ENCODE measurements at places on chromosomes 16 and 17. TPM values are rescaled to one million over a fixed set of nuclear protein-coding genes. Genes with fewer than 3 reads are reported as not detected.

- no peak for DNase-seq
These were observed 121.4 kb downstream of the ZNF778 start for GRCh38 chr16:89338863-89339262.

DNA sequence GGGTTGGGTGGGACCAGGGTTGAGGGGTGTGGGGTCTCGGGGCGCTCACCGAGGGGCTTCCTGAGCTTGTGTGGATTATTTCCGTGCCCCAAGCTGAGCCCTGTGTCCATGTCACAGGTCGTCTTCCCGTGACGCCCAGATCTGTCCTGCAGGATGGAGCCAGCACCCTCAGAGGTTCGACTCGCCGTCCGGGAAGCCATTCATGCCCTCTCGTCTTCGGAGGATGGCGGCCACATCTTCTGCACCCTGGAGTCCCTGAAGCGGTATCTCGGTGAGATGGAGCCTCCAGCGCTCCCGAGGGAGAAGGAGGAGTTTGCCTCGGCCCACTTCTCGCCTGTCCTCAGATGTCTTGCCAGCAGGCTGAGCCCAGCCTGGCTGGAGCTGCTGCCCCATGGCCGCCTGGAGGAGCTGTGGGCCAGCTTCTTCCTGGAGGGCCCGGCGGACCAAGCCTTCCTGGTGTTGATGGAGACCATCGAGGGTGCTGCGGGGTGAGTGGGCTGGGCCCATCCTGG is 1.0 kb downstream of the TELO2 start:
- peak; percentile 39 for DNase-seq

GRCh38 chr17:81340607-81341515 is 45.8 kb upstream of the SLC38A10 start:
- DNase-seq: no peak

GRCh38 chr17:64117981-64118979 is 11.7 kb downstream of the ERN1 start:
- DNase-seq: no peak

DNA sequence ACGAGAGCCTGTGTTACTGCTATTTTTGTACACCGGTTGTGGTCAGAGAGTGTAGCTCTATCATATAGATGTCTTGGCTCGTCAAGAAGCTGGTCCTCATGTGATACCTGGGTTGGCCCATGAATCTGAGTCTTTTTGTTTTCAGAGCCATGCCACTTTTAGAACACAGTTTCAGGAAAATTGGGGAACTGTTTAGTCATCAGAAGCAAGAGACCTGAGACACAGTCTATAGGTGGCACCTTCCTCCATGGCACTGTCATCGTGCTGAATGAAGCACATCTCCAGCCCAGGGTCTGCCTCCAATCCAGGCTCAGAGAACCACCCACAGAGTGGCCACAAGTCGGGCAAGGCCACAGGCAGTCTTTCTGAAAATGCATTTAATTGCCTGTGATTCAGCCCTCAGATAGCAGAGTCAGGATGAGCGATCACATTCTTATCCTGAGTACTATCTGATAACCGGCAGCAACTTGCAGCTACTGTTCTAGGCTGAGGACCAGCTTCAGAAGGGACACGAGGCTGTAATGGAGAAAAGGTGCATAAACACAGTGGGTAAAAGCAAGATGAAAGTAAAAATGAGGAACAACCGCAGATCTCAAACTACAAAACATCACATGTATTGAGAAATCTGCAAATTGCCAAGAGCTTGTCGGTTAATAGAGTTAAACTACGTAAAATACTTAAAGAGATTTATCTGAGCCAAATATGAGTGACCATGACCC is 14.2 kb upstream of the HAPSTR1 start:
- peak; percentile 84 for DNase-seq

DNA sequence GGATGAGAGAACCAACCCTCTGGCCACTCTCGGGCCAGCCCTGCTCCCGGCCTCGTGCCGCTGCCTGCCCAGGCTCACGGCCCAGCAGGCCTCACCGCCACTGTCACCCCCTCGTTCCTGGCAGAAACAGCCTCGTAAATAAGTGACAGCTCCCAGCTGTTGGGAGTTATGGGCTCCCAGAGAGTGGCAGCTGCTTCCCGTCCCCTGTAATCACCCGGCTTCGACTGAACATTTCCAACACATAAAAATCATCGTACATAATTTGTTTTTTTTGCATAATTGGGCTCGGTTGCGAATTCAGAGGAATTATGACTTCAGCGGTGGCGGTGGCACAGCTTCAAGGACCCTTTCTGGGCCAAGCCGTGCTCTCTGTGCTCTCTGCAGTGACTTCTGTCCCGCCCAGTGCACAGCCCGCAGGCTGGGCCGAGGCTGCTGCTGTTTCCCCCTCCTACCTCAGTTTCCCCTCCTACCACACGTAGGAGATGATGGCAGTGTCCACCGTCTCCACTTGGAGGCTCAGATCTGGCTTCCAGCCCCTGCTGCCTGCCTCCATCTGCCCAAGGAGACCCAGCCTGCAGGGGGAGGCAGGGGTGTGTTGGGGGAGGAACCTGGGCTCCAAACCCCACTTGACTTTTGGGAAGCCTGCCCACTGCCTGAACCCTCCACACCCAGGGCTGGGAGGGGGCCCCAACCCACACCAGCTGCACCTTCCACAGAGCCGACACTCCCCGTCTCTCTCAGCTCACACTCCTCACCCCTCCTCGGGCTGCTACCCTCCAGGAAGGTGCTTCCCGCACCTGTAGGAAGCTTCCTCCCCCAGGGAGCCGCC is 84.9 kb downstream of the RTN4RL1 start:
- no peak for DNase-seq

- peak; percentile 60 for DNase-seq
These were observed 16.0 kb downstream of the SOX8 start for GRCh38 chr16:997440-998051.

DNA sequence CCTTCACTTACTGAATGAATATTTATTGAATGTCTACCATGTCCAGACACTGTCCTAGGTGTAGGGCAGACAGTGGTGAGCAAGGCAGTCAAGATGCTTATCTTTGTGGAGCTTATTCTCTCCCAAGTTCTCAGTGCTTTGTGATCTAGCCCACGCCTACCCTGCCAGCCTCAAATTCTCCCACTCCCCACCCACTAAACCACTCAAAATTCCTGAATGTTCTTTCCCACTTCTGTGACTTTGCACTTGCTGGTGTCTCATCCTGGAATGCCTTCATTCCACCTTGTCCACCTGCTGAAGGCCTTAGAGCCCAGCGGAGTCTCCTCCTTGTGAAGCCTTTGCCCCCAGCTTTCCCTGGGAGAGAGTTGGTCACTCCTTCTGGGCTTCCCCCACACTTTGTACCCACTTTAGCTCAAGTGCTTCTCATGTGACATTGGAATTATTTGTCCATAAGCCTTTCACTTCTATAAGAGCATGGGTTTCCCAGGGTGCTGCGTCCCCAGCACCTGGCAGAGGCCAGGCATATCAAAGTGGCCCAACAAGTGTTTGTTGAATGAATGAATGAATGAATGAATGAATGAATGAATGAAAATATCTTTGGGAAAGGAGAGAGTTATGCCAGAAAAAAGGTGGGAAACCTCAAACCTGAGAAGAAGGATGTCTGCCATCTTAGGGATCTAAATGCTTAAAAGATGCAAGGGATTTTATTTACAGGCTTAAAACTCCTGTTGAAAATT is 23.0 kb downstream of the CCDC182 start:
- no peak for DNase-seq

- DNase-seq: no peak
These were observed 19.8 kb downstream of the TAF1C start for GRCh38 chr16:84166796-84167695.

DNA sequence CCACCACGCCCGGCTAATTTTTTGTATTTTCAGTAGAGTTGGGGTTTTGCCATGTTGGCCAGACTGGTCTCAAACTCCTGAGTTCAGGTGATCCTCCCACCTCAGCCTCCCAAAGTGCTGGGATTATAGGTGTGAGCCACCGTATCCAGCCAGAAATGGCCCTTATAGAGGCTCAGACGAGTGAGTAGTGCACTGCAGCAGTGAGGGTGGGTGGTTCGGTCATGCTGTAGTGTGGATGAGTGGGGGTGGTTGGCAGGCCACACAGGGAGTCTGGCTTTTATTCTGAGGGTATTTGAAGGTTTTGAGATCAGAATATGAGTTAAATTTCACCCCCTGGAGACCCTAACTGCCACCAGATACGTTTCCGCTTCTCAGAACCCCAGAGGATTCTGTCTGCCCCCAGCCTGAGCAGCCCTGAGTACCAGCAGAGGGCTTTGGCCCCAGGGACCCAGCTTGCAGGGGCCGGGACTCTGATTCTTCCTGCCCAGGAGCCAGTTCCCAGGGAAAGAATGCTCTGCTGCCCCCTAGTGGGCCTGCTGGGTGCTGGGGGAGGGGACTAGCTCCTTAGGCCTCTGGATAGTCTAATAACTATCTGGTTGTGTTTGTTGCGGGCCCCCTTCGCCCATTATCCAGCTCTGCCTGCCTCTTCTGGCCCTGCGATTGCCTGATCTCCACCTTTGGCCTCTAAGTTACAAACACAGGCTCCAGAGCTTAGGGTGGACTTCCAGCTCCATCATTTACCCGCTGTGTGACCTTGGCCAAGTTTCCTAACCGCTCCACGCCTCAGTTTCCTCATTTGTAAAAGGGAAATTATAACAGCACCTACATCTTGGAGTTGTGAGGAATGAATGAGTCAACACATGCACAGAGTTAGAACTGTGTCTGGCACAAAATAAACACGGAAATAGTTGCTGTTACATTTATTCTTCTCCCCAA is 2.0 kb downstream of the ZNF771 start:
- DNase-seq: peak; percentile 75

DNA sequence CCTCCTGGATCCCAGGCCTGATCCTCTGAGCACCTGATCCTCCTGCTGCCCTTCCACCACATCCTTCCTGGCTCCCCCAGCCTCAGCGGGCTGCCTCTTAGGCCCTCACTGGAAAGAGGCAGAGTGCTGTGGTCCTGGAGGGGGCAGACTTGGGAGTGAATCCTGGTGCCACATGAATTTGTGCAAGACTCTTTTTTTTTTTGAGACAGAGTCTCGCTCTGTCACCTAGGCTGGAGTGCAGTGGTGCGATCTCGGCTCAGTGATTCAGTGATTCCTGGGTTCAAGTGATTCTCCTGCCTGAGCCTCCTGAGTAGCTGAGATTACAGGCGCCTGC is 3.1 kb downstream of the GHDC start:
- no peak for DNase-seq

DNA sequence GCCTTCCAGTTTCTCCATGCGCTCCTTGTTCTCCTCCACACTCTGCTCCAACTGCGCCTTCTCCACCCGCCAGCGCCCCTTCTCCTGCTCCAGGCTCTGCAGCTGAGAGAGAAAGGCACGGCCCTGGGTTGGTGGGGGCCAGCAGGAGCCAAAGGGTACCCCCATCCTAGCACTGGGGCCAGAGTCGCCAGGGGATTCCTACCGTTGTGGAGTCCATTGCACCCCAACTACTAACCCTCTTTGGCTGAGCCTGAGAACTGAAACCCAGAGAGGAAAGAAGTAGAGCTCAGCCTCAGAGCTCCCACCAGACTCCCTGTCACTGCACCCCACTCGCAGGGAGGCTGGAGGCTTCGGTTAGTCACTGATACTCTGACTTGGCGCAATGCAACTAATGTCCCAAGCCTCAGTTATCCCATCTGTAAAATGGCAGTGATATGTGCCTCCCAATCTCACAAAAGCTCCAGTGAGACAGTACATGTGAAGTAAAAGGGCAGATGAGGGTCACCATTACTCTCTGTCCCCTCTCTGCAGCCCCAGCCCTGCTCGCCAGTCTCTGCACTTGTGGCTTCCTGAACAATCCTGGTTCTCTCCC is 6.2 kb upstream of the SAMD14 start:
- DNase-seq: no peak

DNA sequence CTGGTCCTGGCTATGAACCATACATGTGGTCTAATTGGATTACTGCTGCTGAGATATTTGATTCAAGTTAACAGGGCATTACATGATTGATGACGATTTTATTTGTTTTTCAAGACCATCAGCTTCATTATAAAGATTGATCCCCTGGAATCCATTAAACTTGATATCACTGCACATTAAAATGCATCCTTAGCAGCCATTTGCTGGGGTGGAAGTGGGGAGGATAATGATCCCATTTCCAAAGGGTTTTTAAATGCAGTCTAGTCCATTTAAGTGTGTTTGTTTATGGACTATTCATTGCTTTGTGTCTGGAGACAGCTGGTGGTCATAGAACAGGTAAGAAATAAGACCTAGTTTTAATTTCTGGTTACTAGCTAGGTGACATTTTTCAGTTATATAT is 40.9 kb downstream of the ADAMTS18 start:
- no peak for DNase-seq

- no peak for DNase-seq
These were observed 16.2 kb downstream of the RPH3AL start for GRCh38 chr17:336110-337021.

GRCh38 chr17:81365148-81365600 is 30.1 kb upstream of the BAHCC1 start:
- DNase-seq: peak; percentile 82

- no peak for DNase-seq
These were observed 16.1 kb downstream of the MRM3 start for GRCh38 chr17:798246-798645.

GRCh38 chr16:81846105-81846504 is 67.0 kb downstream of the PLCG2 start:
- peak; percentile 32 for DNase-seq

- no peak for DNase-seq
These were observed 5.2 kb downstream of the HSDL1 start for GRCh38 chr16:84139628-84140258.

- no peak for DNase-seq
These were observed 509.6 kb downstream of the MAF start for GRCh38 chr16:79090966-79091365.

GRCh38 chr17:49899191-49899485 is 51.3 kb upstream of the TAC4 start:
- no peak for DNase-seq

GRCh38 chr17:17840751-17841591 is 4.2 kb upstream of the SREBF1 start:
- peak; percentile 97 for DNase-seq

- DNase-seq: no peak
These were observed 1.8 kb upstream of the PCGF2 start for GRCh38 chr17:38750044-38750311.

- DNase-seq: peak; percentile 21
These were observed at the start of gene GH2 for GRCh38 chr17:63881935-63882601. GH2 (minus strand) TSS chr17:63881944; CDS start chr17:63881801, 143 bp downstream.

DNA sequence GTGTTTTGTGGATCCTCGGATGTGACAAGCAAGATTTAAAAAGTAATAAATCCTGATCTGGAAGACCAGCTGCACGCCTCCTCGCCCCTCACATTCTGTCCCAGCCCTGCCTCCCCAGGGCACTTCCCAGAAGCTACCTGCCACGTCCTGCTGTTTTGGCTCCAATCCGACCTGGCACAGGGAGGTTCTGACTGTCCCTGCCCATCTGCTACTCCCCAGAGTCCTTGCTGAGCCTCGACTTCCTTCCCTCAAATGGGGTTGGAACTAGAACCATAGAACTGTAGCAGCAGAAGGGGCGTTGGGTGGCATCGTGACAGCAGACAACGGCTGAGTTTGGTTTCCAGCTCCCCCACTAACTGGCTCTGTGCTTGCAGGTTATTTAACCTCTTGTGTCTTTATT is 71.7 kb downstream of the RPH3AL start:
- DNase-seq: no peak

- DNase-seq: no peak
These were observed 3.8 kb downstream of the TPSD1 start for GRCh38 chr16:1259760-1260068.

CA10 gene
- 0.85 TPM for total RNA-seq

RCVRN gene
- total RNA-seq: not detected

SPN gene
- not detected for total RNA-seq

PIPOX gene
- 1.2 TPM for total RNA-seq

HBA2 gene
- total RNA-seq: not detected

NPW gene
- total RNA-seq: not detected

MRC2 gene
- 512 TPM for total RNA-seq

ABCC6 gene
- total RNA-seq: 0.33 TPM

CLCN7 gene
- 66.2 TPM for total RNA-seq

RAD51D gene
- 11.5 TPM for total RNA-seq

PMP22 gene
- 61.5 TPM for total RNA-seq
